Nasal cavity respiratory epithelium epithelial cell of viscerocranial mucosa (primary cell): ENCODE measurements at places on chromosomes 7 and 10. TPM values are rescaled to one million over a fixed set of nuclear protein-coding genes. Genes with fewer than 3 reads are reported as not detected.

The HOXA7 gene
- total RNA-seq, result not detected in 2 replicates

The PLA2G12B gene
- not detected in 2 replicates for total RNA-seq

The STAG3 gene
- 0.07 and 0.34 TPM in 2 replicates for total RNA-seq

The STEAP1 gene
- total RNA-seq, result 9.9 and 20.1 TPM in 2 replicates

The LRGUK gene
- total RNA-seq, result 0.34 and 0.57 TPM in 2 replicates

The EPHA1 gene
- total RNA-seq, result 24.3 and 53.9 TPM in 2 replicates

The SORCS3 gene
- total RNA-seq, result not detected in 2 replicates

The MRLN gene
- total RNA-seq, result not detected in 2 replicates

The LOXL4 gene
- 2.0 TPM in 1 of 2 replicates, not detected in the other for total RNA-seq

The CPA2 gene
- not detected in 2 replicates for total RNA-seq

The CYP3A4 gene
- total RNA-seq, result 0.07 TPM in 1 of 2 replicates, not detected in the other

The C10orf71 gene
- total RNA-seq, result not detected in 2 replicates

The SNX10 gene
- 1.0 and 3.6 TPM in 2 replicates for total RNA-seq

The SH2D4B gene
- total RNA-seq, result under 0.01 and 0.07 TPM in 2 replicates

The PRKCQ gene
- total RNA-seq, result 4.1 and 4.8 TPM in 2 replicates

The CALN1 gene
- total RNA-seq, result under 0.01 TPM in 1 of 2 replicates, not detected in the other
